A673 (cell line): ENCODE measurements at places on chromosomes 2 and 18. TPM values are rescaled to one million over a fixed set of nuclear protein-coding genes. Genes with fewer than 3 reads are reported as not detected.
A peak's percentile ranks its signal among the peaks of the same experiment; 100 is the strongest.

PSD4 gene
- 0.60 and 1.8 TPM in 2 replicates for total RNA-seq

PLB1 gene
- 0.39 TPM in 1 of 2 replicates, not detected in the other for total RNA-seq

NEU2 gene
- total RNA-seq: not detected in 2 replicates

COLEC11 gene
- total RNA-seq: 0.63 and 0.77 TPM in 2 replicates

KRCC1 gene
- 8.5 and 9.3 TPM in 2 replicates for total RNA-seq

FKBP7 gene
- total RNA-seq: 17.1 and 18.4 TPM in 2 replicates

PIEZO2 gene
- total RNA-seq: 5.5 and 8.8 TPM in 2 replicates

DPY30 gene
- total RNA-seq: 90.8 and 96.2 TPM in 2 replicates

COL6A3 gene
- 0.86 and 2.2 TPM in 2 replicates for total RNA-seq

PARD6G gene
- 7.9 and 10.2 TPM in 2 replicates for total RNA-seq

ERFE gene
- 6.1 and 8.6 TPM in 2 replicates for total RNA-seq

RND3 gene
- total RNA-seq: 10.2 and 15.0 TPM in 2 replicates

UGT1A3 gene
- not detected in 2 replicates for total RNA-seq

DNA sequence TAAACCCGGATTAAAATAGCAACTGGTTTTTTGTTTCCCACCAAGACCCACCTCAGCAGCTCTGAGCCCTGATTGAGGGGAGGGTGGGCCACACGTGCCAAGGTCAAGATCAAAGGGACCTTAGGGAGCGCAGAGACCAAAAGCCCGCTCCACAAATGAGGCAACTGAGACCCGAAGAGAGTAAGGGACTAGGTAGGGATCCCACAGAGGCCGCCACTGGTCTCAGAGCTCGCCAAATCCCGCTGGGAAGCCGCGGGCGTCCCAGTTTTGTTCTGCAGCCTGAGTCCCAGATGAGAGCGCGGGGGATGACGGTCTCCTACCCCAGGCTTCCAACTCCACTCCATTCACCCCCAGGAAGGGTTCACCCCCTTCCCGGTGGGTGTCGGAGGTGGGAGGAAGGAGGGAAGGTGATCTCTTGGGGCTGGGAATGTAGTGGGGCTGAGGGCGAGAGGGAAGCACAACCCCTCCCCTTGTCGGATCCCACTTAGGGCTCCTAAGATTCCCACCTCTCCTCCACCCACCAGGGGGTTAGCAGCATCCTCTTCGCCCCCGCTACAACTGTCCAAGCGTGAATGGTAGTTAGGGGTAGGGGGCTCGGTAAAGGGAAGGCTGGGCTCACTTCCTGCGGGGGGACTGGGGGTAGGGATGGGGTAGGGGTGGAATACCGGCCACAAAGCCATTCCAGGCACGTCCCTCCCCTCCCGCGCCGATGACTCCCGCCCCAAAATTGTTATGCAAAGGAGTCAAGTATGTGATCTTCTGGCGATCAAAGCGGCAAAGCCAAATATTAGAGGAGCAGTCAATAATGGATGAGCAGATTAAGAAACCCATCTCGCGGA, 7.3 kb upstream of the EN1 start:
- peak overlapping the region; percentile 37 for H3K4me3 ChIP-seq
- peaks cover 99% of the 10 kb centered on the region for H3K27me3 ChIP-seq
- peaks cover 7% of the 10 kb centered on the region for H3K4me1 ChIP-seq
- no peaks in the 10 kb centered on the region for H3K36me3 ChIP-seq

- no peaks in the 10 kb centered on the region for H3K36me3 ChIP-seq
- DNase-seq: no peak
- no peaks in the 10 kb centered on the region for H3K27me3 ChIP-seq
Observed at GRCh38 chr2:4502230-4502843, 799.0 kb downstream of the DCDC2C start.

DNA sequence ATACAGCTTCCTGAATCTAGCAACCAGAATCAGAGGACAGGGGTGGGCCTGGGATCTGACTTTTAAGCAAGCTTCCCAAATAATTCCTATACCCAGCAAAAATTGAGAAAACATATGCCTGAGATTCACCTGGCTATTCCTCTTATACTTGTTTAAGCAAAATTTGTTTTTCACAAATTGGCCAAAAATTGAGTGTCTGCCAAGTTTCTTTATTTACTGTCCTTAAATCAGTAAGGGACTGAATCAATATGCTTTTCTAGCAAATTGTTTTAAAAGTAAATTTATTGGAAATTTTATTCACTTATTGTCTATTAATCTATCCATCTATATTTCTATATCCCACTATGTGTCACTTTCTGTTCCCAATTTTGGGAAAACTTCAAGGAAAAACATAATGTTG, 337.0 kb upstream of the ZNF804A start:
- H3K4me1 ChIP-seq: no peaks in the 10 kb centered on the region
- H3K36me3 ChIP-seq: no peaks in the 10 kb centered on the region
- H3K27me3 ChIP-seq: no peaks in the 10 kb centered on the region
- no peak for DNase-seq
- H3K27ac ChIP-seq: no peak overlapping the region

DNA sequence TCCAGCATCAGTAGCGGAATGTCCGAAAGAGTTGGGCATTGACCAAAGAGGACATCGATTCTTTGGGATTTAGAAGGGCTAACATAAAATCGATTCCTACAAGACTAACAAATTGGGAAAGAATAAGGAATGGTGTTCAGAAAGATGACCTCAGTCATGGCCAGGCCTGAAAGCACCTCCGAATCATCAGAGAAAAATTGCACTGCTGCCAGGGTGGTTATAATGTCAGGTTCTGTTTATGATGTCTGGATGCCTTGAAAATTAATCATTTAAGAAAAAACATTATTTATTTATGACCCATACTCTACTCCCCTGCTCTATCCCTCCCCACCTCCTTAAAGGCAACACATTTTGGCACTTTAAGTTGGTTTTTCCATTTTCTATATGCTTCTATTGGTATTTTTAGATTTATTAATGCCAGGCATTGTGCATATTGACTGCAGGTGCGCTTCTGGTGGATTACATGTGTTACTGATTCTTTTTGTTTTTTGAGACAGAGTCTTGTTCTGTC, 104.7 kb downstream of the MYCN start:
- H3K4me1 ChIP-seq: no peaks in the 10 kb centered on the region
- no peak for DNase-seq
- H3K4me3 ChIP-seq: no peak overlapping the region
- H3K27me3 ChIP-seq: no peaks in the 10 kb centered on the region
- no peak overlapping the region for H3K27ac ChIP-seq
- H3K36me3 ChIP-seq: no peaks in the 10 kb centered on the region

GRCh38 chr2:191789796-191790195, 57.1 kb downstream of the CAVIN2 start:
- DNase-seq: peak; percentile 23
- no peak overlapping the region for H3K27ac ChIP-seq
- no peaks in the 10 kb centered on the region for H3K36me3 ChIP-seq
- H3K4me3 ChIP-seq: no peak overlapping the region
- H3K27me3 ChIP-seq: no peaks in the 10 kb centered on the region

DNA sequence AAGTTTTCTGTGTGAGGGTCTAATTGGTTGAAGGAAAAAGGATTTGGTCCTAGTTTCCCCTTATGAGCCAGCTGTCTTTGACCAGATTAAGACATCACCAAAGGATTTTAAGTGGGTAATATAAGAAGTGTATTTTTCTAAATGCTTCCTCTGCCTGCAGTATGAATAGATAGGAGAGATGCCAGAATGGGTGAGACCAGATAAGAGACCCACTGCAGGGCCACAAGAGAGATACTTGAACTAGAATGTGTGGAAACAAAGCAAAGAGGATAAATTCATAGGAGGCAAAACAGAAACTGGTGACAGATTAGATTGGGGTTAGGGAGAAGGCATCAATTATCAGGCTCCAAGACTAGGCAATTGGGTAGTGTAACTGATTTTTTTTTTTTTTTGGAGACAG, 1.1 kb upstream of the HDHD2 start:
- no peaks in the 10 kb centered on the region for H3K27me3 ChIP-seq
- peaks cover 21% of the 10 kb centered on the region for H3K36me3 ChIP-seq
- H3K4me3 ChIP-seq: peak overlapping the region; percentile 59
- peak overlapping the region; percentile 91 for H3K27ac ChIP-seq
- no peak for DNase-seq

GRCh38 chr2:11753886-11754699, 7.7 kb downstream of the LPIN1 start:
- no peak overlapping the region for H3K4me3 ChIP-seq
- no peak overlapping the region for H3K27ac ChIP-seq
- DNase-seq: peak; percentile 29
- H3K36me3 ChIP-seq: no peaks in the 10 kb centered on the region
- H3K4me1 ChIP-seq: peaks cover 41% of the 10 kb centered on the region

- no peaks in the 10 kb centered on the region for H3K4me1 ChIP-seq
- H3K27ac ChIP-seq: no peak overlapping the region
- no peak overlapping the region for H3K4me3 ChIP-seq
- no peaks in the 10 kb centered on the region for H3K27me3 ChIP-seq
- DNase-seq: no peak
Observed at GRCh38 chr2:44531289-44531688, 169.5 kb downstream of the CAMKMT start.

DNA sequence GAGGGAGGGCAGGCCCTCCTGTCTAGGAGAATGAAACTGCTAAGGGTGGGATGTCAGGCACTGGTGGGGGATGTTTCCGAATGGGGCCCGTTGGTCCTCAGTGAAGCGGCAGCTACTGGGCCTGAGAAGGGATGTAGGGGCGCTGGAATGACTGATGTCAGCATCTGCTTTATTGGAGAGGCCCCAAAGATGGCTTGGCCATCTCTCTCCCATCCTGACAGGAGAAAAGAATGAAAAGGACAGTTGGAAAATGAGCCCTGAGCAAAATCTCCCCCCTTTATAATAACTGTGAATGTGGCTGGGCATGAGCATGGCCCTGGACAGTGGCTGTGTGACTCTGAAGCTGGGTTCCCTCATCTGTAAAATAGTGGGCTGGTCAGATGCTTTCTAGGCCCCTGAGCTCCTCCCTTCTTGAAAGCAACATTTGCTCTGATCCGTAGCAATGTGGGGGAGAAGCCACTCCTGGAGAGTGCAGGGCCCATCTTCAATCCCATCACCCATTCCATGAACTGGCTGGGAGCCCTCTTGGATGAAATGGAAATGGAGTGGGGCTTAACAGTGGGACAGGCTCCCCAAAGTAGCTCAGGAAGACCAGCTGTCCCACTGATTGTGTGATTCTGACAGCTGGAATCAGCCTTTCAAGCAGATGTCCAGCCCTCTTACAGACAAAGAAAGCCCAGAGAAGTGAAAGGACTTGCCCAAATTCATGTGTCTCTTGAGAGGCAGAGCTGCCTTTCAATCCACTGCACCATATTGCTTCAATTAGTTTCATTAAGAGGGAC, 232.7 kb upstream of the SMAD2 start:
- H3K36me3 ChIP-seq: no peaks in the 10 kb centered on the region
- H3K27ac ChIP-seq: no peak overlapping the region
- DNase-seq: no peak
- H3K4me1 ChIP-seq: peaks cover 5% of the 10 kb centered on the region

DNA sequence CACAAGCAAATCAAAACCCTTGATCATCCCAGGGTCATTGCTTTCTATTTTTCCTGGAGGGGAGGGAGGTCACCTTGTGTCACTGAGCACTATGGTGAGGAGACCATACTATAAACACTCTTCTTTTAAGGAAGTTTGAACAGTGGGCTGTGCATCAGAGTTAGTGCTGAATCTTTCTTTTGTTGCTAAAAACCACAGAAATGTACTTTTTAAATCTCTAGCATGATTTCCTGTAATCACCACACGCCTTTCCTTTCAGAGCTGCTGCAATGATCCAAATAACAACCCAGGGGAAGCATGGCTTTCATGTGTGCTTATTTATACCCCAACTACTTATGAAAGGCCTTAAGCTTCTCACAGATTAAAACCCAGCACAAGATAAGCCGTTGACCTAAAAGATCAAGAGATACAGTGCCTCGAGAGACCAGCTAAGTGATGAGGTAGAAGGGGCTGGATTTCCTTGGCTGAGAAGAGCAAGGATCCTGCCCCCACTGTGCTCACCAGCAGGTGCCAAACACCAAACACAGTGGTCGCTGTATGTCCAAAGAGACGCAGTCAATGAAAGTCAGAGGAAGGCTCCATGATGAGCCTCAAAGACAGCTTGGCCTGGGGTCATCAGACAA, 34.7 kb downstream of the TRABD2A start:
- H3K4me3 ChIP-seq: no peak overlapping the region
- no peaks in the 10 kb centered on the region for H3K36me3 ChIP-seq
- no peak for DNase-seq
- peaks cover 11% of the 10 kb centered on the region for H3K27me3 ChIP-seq

DNA sequence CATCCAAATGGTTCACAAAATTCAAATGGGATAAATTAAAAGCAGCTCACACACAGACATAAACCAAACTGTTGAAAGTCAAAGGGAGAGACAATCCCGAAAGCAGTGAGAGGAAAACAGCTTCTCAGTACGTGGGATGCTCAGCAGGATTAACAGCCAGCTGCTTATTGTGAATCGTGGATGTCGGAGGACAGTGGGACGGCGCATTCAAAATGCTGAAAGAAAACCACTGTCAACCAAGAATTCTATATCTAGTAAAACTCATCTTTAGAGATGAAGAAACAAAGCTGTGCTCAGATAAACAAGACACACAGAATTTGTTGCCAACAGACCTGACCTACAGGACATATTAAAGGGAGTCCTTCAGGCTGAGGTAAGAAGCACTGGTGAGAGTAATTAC, 102.9 kb downstream of the NFATC1 start:
- H3K36me3 ChIP-seq: no peaks in the 10 kb centered on the region
- no peaks in the 10 kb centered on the region for H3K27me3 ChIP-seq
- H3K4me1 ChIP-seq: peaks cover 7% of the 10 kb centered on the region
- DNase-seq: no peak

DNA sequence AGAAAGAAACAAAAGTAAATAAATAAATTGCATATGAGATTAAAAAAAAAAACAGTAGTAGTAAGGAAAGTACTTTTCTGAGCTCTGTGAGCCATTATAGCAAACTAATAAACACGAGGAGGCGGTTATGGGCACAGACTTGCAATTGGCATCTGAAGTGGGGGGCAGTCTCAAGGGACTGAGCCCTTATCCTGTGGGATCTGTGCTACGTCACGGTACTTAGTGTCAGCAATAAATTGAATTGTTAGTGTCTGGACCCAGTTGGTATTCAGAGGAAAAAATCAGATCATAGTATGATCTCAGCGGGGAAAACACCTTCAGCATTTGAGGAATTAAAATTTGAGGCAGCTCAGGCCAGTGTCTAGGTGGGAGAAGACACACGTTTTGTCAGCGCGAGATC, 76.6 kb upstream of the TEX51 start:
- H3K4me1 ChIP-seq: no peaks in the 10 kb centered on the region
- DNase-seq: no peak
- no peak overlapping the region for H3K27ac ChIP-seq
- no peaks in the 10 kb centered on the region for H3K27me3 ChIP-seq
- H3K36me3 ChIP-seq: no peaks in the 10 kb centered on the region

DNA sequence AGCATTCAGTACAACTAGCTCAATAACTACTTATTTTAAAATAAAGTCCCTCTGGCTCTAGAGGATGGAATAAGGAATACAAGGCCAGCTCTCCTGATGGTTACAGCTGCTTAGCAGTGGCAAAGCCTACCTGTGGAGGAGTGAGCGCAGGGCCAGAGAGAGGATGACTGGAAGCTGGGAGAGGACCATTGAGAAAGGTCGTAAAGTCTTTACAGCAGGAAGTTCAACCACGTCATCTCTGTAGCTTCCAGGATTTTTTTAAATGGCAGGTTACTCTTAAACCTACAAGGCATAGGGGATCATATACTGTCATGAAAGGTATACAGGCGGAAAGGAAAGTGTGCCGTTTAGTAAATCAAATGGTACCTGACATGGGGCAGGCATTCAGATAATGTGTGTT, 26.3 kb downstream of the ANXA4 start:
- H3K4me1 ChIP-seq: no peaks in the 10 kb centered on the region
- no peak overlapping the region for H3K27ac ChIP-seq
- no peaks in the 10 kb centered on the region for H3K36me3 ChIP-seq
- no peak overlapping the region for H3K4me3 ChIP-seq
- H3K27me3 ChIP-seq: no peaks in the 10 kb centered on the region
- no peak for DNase-seq
